ENCODE measurements at places on chromosomes 6 and 20.

DNA sequence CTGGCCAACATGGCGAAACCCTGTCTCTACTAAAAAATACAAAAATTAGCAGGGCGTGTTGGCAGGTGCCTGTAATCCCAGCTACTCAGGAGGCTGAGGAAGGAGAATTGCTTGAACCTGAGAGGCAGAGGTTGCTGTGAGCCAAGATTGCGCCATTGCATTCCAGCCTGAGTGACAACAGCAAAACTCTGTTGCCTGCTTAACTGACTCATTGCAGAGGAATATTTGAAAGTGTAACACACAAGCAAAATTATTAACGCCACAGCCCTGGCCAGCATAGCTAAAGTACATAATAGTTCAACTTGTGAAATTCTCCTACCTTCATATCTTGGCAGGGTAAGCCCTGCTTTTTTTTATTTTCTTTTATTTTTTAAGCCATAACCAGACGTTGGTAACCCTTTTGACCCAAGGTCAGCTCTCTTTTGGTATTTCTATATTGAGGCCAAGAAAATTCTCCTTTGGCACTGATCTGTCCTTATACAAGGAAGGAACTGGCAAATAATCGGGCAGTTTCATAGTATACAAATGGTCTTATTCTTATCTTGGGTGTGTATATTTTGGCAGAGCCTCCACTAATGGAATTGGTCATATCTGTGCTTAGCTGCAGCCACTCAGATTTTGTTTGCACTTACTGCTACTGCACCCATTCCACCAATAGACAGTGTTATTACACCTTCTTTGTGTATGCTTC is 4.0 kb upstream of the ADGRF5 start:
- no peak for DNase-seq

- DNase-seq = no peak
Measured at GRCh38 chr6:25312703-25313102, 33.5 kb downstream of the CARMIL1 start.

- no peak for DNase-seq
Measured at GRCh38 chr6:145306489-145306888, 428.8 kb downstream of the EPM2A start.

DNA sequence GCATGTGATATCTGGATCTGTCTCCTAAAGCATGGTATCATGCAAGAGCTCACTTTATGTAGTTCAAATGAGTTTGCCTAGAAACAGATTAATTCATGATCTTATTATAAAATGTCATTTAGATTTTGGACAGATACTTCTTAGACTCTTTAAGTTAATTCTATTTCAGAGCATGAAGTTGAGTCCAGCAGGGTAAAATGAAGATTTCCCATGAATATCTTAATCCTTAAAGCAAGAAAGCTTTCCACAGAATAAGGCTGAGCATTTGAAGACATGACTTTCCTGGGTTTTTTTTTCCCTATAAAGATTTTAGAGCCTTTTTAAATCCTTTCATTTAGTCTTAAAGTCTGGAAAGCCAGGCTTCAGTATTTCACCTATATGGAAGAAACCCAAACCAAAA is 556.0 kb upstream of the GJE1 start:
- no peak for DNase-seq

DNA sequence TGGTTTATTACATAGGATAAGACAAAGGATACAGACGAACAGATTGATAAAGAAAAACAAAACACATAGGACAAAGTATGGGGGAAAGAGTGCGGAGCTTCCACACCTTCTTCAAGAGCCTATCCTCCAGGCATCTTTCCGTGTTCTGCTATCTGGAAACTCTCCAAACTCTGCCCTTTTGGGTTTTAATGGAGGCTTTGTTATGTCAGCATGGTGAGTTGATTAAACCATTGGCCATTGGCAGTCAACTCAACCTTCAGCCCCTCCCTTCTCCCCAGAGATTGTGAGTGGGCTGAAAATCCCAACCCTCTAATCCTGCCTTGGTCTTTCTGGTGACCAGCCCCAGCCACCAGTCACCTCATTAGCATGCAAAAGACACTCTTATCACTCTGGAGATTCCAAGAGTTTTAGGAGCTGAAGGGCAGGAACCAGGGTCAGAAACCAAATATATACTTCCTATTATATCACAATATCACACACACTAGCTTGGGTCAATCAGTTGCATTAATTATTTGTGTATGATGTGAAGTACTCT is 23.8 kb downstream of the HLA-DOB start:
- no peak for DNase-seq
